DMS153 (cell line): ENCODE measurements at places on chromosomes 1 and 21.

GRCh38 chr1:100972185-100972584, 53.4 kb downstream of the DPH5 start:
- no peak for DNase-seq

- no peak for DNase-seq
Observed at GRCh38 chr1:66711420-66711819, 40.8 kb upstream of the DYNLT5 start.

- no peak for DNase-seq
Observed at GRCh38 chr1:238176441-238176840, 285.7 kb upstream of the ZP4 start.

DNA sequence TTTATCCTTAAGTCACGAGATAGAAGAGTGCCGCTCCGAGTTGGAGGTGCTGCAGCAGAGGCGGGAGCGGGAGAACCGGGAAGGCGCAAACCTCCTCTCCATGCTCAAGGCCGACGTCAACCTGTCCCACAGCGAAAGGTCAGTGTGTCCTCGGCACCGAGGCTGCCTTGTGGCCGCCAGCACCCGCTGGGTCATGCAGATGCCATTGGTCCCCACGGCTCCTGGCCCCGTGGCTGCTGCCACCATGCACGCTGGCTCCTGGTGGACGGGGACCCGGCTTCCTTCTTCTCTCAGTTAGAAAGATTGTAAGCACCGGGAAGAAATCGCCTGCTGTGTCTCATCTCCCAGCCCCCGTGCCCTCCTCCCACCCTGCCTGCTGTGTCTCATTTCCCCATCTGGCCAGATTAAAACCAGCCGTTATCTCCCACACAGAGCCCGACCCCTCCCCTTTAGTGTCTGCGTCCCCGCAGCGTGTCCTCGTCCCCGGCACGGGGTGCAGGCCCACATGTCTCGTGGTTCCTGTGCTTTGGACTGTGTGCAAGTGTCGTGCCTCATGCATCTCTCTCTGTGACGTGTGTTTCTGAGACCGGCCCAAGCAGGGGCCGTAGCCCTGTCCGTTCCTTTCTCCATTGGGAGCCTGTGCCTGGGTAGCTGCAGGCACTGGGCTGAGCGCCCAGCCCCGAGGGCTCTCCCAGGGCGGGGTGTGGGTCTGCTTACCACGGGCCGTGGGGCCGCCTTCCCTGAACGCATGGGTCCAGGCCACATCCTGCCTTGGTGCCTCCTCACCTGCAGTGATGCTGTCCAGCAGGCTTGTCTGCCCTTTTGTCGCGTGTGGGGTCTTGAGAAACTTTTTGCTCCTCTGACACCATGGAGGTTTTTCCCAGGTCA, 62.1 kb downstream of the PCNT start:
- DNase-seq: no peak

GRCh38 chr1:207115269-207115668, 11.2 kb downstream of the C4BPA start:
- no peak for DNase-seq
